ENCODE measurements at places on chromosomes 16 and 17.

- no peak for DNase-seq
Measured at GRCh38 chr17:36717088-36717487, 115.7 kb downstream of the MRM1 start.

DNA sequence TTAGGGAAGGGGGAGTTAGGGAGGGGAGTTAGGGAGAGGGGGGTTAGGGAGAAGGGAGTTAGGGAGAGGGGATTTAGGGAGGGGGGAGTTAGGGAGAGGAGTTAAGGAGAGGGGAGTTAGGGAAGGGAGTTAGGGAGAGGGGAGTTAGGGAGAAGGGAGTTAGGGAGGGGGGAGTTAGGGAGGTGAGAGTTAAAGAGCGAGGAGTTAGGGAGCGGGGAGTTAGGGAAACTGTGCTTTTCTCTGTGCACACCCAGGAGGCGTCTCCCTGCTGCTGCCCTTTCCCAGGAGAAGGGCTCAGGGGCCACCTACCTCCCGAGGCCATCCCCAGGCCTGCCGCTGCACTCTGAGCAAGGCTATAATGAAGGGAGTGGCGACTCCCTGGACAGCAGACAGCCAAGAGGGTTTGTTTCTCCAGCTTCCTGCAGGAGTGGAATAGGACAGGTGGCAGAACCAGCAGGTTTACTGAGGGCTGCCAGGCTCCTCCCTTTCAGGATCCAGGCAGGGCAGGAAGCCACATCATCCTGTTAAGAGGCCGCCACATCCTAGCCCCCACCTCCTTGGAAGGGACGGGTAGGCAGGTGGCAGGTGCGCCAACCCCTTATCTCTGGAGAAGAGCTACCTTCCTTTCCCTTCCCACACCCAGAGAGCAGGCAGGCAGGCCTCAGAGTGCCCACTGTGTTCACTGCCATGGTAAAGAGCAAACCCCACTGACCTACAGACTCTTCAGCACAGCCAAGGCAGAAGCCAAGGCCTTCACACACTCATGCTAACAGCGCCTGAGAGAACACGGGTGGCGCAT is 4.3 kb downstream of the CANT1 start:
- DNase-seq, result no peak

GRCh38 chr17:80362428-80363119 is 52.4 kb upstream of the ENDOV start:
- no peak for DNase-seq

DNA sequence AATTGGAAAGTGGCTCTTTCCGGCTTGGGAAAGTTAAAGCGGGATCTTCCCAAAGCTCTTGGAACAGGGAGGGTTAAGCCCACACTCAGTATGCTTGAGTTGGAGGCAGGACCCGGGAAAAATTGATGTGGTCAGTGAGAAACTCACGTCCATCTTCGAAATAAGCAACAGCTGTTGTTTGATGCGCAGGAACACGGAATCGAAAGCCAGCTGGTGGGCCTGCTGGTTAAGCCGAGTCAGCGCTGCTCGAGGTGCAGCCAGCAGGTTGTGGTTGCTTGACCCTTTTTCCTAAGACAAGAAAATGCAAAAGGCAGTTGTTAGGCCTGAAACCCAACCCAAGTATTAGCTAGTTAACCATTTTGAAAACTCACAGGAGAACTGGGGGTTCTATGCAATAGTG is 49.4 kb downstream of the COG7 start:
- DNase-seq, result no peak

DNA sequence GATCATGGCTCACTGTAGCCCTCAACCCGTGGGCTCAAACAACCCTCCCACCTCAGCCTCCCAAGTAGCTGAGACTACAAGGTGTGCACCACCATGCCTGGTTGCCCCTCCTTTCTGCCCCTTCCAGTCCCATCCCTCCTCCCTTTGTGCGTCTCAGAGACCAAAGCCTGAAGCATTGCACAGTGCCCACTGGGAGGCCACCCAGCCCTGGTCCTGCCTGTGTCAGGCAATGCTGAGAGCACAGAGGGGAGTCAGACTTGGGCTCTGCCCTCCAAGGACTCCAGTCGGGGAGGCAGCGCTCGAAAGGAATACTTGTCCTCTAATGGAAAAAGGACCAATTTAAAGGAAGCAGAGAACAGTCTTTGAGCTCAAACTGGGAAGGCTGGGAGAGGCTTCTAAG is 20.4 kb downstream of the RAI1 start:
- no peak for DNase-seq

DNA sequence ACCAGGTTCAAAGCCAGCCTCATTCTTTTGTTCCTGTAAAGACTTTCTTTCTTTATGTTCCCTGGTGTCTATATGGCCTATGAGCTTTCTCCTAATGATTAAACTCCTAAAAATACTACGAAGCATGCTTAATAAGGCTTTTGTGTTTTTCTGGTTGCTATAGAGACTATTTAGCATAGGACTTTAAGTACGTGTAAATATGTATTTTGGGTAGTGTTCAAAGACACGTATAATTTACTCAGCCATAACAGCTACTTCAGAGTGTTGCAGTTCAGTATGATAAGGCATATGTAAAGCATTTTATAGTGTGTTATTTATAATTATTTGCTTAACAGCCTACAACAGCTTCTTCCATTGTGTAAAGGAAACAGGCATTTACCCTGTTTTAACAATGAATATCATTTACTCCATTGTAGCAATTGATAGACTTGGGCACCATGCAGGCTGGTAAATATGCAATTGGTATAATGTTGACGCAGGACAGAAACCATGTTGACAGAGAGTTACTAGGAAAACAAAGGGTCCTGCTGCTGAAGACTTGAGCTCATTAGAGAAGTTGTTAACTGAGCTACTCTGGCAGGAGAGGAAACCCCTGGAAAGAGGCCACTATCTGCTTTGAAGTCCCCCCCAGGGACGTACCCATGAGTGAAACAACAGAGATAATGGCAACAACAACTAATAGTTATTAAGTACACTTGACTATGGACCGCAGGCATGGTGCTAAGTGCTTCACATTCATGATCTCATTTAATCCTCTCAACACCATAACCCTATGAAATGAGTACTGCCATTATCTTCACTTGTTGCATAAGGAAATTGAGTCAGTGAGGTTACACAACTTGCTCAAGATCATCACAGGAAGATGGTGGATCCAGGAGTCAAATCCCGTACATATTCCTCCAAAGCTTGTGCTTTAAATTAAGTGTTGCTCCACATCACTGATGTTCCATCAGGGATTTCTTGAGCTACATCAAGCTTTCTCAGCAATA is 342.2 kb upstream of the DYNLRB2 start:
- DNase-seq, result no peak

GRCh38 chr16:47132308-47132707 is 11.4 kb downstream of the NETO2 start:
- DNase-seq, result no peak

GRCh38 chr16:12296991-12297390 is 320.5 kb downstream of the SNX29 start:
- no peak for DNase-seq

DNA sequence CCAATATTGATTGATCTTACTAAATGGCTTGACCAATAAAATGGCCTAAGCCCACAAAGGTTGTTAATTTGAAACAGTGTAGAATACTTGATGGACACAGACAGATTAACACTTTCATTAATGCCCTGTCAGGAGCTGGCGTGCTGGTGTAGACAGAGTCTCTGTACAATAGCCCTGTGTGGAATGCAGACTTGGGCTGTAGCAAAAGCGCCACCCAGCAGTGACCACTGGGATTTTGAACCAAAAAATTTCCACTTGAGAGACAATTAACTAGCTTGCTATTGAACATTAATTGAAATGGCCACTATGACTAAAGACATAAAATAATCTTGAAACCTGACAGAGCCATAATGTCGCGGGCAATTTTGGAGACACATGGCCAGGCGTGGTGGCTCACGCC is 19.7 kb upstream of the GUCY2D start:
- DNase-seq, result no peak

GRCh38 chr16:27778926-27779570 is 229.1 kb downstream of the KATNIP start:
- no peak for DNase-seq
